Sciatic nerve (tissue), 2 donors: ENCODE measurements at places on chromosomes 13 and 19. TPM values are rescaled to one million over a fixed set of nuclear protein-coding genes. Genes with fewer than 3 reads are reported as not detected.
A peak's percentile ranks its signal among the peaks of the same experiment; 100 is the strongest.

DNA sequence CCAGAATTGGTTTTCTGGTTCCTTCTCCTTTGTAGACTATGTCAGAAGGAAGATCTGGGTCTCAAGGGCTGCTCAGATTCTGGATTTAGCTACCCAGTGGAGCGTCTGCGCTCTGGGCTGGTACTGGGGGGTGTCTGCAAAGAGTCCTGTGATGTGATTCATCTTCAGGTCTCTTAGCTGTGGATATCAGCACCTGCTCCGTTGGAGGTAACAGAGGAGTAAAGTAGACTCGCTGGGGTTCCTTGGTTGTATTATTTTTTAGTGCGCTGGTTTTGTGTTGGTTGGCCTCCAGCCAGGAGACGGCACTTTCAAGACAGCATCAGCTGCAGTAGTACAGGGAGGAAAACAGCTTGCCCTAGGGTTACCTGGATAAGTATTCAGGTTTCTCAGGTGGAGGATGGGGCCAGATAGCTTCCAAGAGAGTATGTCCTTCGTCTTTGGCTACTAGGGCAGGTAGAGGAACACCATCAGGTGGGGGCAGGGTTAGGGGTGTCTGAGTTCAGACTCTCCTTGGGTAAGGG is 10.4 kb upstream of the KLK15 start:
- no peak for DNase-seq

DNA sequence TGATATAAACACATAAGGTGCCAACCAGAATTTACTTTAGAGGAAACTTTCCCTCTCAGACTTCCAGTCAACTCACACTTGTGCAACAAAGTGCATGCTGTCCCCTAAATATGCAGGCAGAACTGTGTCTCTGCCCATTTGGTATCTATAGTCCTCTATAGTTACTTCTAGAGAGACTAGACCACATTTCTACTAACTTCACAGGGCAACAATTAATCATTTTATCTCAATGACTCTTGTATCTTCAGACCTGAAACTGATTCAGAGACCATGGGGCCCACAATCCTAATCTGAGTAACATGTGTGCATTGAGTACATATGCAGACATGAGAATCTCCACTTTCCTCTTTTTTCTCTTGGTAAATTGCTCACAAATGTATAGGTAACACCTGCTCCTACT is 158.1 kb downstream of the ZNF486 start:
- no peak for DNase-seq

The TNNI3 gene
- total RNA-seq: not detected

The KLHL1 gene
- total RNA-seq: not detected

DNA sequence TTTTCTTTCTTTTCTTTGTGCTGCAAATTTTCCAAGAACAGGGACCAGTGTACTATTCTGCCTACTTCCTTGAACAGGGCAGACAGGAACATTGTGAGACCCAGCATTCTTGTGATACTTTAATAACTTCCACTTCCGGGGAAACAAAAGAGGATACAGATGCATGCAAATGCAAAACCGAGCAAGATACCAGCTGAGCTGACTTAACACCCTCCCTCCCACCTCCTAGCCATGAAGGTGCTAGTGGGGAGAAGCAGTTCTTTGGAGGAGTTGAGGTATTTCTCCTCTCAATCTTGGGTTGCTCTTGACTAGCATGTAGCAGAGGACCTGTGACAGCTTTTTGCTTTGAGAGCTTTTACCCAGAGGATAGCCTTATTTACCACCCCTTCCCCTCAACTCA is 111.2 kb downstream of the KLF5 start:
- no peak for DNase-seq

- DNase-seq: no peak
Observed at GRCh38 chr19:42480335-42481095, 37.8 kb upstream of the CXCL17 start.

GRCh38 chr13:23856008-23856750 is 33.0 kb downstream of the MIPEP start:
- no peak for DNase-seq

DNA sequence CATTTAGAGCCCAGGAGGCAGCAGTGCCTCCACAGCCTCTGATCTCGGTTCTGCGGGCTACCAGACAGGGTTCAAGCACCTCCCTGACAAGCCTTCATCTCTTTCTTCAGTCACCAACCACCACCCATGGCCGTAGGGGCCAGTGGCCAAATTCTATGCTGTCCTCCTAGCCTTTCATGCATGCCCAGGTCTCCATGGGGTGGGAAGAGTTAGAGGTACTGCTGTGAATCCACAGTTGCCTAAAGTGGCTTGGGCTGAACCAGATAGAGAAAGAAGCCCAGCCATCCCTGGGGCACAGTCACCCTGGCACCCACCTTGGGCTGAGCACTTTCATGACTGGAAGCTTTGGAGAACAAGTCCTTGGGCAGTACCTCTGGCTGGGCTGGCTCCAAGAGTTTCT is 97.4 kb downstream of the ZDHHC20 start:
- DNase-seq: no peak

- no peak for DNase-seq
Observed at GRCh38 chr19:19461306-19461670, 54.1 kb downstream of the TSSK6 start.

GRCh38 chr13:97948041-97948440 is 5.4 kb upstream of the IPO5 start:
- no peak for DNase-seq

- peak; percentile 92 for DNase-seq
Observed at GRCh38 chr19:30682999-30683536, 310.9 kb downstream of the ZNF536 start.

GRCh38 chr13:31674051-31674450 is 65.3 kb upstream of the RXFP2 start:
- no peak for DNase-seq

GRCh38 chr13:25816239-25816638 is 235.6 kb downstream of the SHISA2 start:
- no peak for DNase-seq

DNA sequence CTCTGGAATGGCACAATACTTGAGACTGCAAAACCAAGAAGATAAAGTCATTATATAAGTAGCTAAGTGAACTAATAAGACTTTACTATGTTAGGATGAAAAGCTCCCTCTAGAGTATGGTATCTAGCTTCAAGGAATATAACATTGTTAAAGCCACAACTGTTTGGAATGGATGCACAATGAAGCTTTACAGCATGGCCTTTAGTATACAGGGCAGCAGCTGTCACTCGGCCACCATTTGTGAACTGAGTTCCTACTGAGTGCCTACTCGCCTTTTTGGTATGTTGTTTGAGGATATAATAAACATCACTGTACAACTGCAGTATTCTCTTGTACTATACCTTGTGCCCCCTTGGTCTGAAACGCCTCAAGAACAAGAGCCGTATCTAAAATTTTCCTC is 6.8 kb downstream of the ALG5 start:
- DNase-seq: no peak

The KIR2DL4 gene
- not detected for total RNA-seq

The MPV17L2 gene
- total RNA-seq: 9.2 TPM

- DNase-seq: no peak
Observed at GRCh38 chr13:30038884-30039283, 188.5 kb upstream of the UBL3 start.

DNA sequence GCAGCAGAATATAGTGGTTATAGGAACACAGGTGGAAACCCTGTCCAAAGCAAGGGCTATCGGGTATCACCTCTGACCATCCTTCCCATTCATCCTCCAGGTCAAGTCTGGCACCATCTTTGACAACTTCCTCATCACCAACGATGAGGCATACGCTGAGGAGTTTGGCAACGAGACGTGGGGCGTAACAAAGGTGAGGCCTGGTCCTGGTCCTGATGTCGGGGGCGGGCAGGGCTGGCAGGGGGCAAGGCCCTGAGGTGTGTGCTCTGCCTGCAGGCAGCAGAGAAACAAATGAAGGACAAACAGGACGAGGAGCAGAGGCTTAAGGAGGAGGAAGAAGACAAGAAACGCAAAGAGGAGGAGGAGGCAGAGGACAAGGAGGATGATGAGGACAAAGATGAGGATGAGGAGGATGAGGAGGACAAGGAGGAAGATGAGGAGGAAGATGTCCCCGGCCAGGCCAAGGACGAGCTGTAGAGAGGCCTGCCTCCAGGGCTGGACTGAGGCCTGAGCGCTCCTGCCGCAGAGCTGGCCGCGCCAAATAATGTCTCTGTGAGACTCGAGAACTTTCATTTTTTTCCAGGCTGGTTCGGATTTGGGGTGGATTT is 2.1 kb upstream of the RAD23A start:
- DNase-seq: no peak

- no peak for DNase-seq
Observed at GRCh38 chr13:22325761-22326160, 654.9 kb downstream of the FGF9 start.
